ENCODE measurements at places on chromosomes 2 and 18.
A peak's percentile ranks its signal among the peaks of the same experiment; 100 is the strongest.

GRCh38 chr2:192230889-192231453 is 36.2 kb upstream of the TMEFF2 start:
- H3K27me3 ChIP-seq, result no peaks in the 10 kb centered on the region
- no peak for DNase-seq
- no peaks in the 10 kb centered on the region for H3K4me1 ChIP-seq
- H3K36me3 ChIP-seq, result no peaks in the 10 kb centered on the region
- H3K4me3 ChIP-seq, result no peak overlapping the region
- H3K27ac ChIP-seq, result no peak overlapping the region

DNA sequence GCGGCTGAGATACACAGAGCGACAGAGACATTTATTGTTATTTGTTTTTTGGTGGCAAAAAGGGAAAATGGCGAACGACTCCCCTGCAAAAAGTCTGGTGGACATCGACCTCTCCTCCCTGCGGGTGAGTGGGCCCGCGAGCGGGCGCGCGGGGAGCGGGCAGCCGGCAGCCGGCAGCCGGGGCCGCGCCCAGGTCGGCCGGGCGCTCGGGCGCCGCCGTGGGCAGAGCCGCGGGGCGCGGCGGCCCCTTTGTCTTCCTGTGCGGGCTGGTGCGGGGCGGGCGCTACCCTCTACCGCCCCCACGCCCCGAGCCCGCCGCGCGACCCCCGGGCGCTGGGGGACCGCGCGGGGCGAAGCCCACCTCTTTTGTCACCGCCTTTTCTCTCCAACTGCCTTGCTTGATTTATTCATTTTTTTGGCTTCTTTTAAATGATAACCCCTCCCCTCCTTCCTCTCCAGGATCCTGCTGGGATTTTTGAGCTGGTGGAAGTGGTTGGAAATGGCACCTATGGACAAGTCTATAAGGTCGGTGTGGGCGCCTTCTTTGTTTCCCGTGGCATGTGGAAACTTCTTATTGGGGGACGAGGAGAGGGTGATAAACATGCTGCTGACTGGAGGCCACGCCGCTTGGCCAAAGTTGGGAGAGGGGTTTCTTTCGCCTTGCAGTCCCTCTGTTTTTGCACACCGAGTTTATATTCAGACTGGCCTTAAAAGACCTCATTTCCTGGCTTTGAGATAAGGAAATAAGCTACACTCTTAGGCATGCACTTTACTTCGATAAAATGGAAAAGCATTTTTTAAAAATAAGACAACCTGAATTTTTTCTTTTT is 722 bp downstream of the MAP4K4 start:
- H3K27ac ChIP-seq, result peak overlapping the region; percentile 51
- DNase-seq, result no peak
- H3K4me3 ChIP-seq, result peak overlapping the region; percentile 100

GRCh38 chr2:36318547-36318946 is 37.0 kb upstream of the CRIM1 start:
- H3K27ac ChIP-seq, result no peak overlapping the region
- DNase-seq, result no peak
- H3K36me3 ChIP-seq, result no peaks in the 10 kb centered on the region
- no peaks in the 10 kb centered on the region for H3K27me3 ChIP-seq
- H3K4me1 ChIP-seq, result no peaks in the 10 kb centered on the region

- no peaks in the 10 kb centered on the region for H3K27me3 ChIP-seq
- H3K4me1 ChIP-seq, result no peaks in the 10 kb centered on the region
- no peak overlapping the region for H3K27ac ChIP-seq
- no peak overlapping the region for H3K4me3 ChIP-seq
These were observed 417.0 kb downstream of the TXNL1 start for GRCh38 chr18:56221195-56222065.

DNA sequence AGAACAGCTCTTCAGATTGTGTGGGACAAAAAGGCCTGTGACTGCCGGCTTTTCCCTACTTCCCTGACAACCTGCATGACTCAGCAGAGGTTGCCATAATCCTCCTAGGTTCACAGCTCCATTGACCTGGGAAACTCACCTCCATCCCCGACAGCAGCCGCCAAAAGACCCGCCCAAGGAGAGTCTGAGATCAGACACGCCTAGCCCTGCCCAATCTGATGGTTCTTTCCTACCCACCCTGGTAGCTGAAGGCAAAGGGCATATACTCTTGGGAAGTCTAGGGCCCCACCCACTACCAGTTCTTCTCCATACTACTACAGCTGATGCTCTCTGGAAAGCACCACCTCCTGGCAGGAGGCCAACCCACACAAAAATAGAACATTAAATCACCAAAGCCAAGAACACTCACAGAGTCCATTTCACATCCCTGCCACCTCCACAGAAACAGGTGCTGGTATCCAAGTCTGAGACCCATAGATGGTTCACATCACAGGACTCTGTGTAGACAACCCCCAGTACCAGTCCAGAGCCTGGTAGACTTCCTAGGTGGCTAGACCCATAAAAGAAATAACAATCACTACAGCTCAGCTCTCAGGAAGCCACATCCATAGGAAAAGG is 140.6 kb downstream of the NETO1 start:
- DNase-seq, result no peak
- H3K4me1 ChIP-seq, result no peaks in the 10 kb centered on the region
- no peaks in the 10 kb centered on the region for H3K36me3 ChIP-seq
- H3K4me3 ChIP-seq, result no peak overlapping the region

DNA sequence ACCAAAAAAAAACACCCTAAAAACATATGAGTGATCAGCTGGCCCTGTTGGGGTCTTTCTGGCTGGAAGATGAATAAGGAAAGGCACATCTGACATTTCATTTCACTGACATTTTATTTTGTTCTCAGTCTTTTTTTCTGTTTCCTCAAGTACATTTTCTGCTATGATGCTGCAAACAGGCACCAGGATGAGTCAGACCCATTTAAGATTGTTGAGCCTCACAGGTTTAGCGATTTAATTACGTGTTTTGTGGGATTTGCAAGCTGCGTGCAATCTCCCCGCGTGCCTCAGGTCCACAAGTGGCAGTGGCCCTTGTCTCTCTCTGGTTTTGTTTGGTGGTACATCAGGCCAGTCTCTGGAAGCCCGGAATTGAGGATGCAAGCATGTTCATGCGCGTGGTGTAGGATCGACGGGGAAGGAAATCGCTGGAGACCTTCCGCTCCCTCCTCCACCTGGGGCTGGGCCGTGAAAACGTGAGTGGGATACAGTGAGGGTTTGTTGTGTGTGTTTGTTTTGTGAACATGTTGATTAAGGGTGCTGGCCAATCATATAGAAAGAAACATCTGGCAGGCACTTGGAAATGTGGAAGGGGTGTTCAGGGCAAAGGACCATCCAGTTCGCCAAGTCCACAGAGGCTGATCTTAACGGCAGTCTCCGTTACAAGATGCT is 120.2 kb upstream of the ZNF516 start:
- no peak overlapping the region for H3K27ac ChIP-seq
- H3K4me1 ChIP-seq, result peaks cover 18% of the 10 kb centered on the region
- no peak for DNase-seq
- H3K36me3 ChIP-seq, result no peaks in the 10 kb centered on the region
- no peak overlapping the region for H3K4me3 ChIP-seq

DNA sequence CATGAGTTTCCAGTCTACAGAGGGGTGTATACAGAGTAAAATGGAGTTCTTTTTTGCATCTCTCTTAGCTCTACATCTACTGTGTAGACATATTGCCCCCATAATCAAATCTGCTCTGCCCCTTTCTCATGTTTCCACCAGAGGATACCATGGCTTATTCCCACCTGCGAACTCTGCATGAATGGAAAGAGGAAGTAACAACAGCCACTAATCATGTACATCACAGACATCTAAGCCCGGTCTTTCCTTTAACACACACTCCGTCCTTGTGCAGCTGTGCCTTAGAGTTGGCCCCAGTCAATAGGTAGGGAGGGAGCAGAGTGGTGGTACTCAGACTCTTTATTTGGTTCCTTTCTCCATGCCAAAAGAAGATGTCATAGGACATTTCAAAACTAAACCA is 147.3 kb upstream of the NRP2 start:
- no peak overlapping the region for H3K27ac ChIP-seq
- no peaks in the 10 kb centered on the region for H3K36me3 ChIP-seq
- H3K27me3 ChIP-seq, result no peaks in the 10 kb centered on the region
- no peak overlapping the region for H3K4me3 ChIP-seq

GRCh38 chr2:222698276-222698675 is 26.8 kb downstream of the MOGAT1 start:
- H3K36me3 ChIP-seq, result no peaks in the 10 kb centered on the region
- no peak for DNase-seq
- H3K27ac ChIP-seq, result no peak overlapping the region

DNA sequence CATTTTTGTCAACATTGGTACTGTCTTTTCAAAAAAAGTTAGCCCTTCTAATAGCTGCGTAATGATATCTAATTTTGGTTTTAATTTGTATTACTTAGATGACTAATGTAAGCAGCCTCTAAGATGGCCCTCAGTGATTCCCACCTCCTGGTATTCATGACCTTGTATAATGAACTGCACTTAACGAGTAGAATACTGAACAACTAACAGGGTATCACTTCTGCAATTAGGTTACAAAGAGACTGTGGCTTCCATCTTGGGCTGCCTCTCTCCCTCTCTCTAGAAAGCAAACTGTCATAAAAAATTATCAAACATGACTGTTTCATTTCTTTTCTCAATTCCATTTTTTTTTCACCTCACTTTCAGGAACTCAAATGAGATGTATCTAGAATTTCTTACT is 120.9 kb downstream of the RNF152 start:
- no peaks in the 10 kb centered on the region for H3K27me3 ChIP-seq
- H3K4me3 ChIP-seq, result no peak overlapping the region
- DNase-seq, result no peak
- H3K27ac ChIP-seq, result no peak overlapping the region
- H3K4me1 ChIP-seq, result no peaks in the 10 kb centered on the region
- H3K36me3 ChIP-seq, result no peaks in the 10 kb centered on the region

- H3K36me3 ChIP-seq, result no peaks in the 10 kb centered on the region
- H3K4me1 ChIP-seq, result peaks cover 9% of the 10 kb centered on the region
- no peak for DNase-seq
- no peak overlapping the region for H3K4me3 ChIP-seq
- H3K27me3 ChIP-seq, result no peaks in the 10 kb centered on the region
These were observed 174.6 kb upstream of the PID1 start for GRCh38 chr2:229445501-229446211.

DNA sequence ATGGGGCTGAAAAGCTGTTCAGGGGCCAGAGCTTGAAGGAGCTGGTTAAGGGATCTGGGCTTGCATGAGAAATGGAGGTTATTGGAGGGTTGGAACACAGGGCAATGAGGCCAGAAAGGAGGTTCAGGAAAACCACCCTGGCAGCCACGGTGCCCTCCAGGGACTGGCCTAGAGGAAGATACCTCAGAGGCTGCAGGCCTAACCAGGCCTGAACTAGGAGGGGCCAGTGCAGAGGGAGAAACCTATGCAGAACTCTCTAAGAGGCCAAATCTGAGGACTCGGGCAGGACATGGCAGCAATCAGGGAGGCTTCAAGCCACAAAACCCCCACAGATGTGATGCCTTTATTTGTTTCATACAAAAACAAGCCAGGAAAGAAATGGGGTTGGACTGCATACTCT is 66.8 kb downstream of the BIN1 start:
- H3K4me3 ChIP-seq, result no peak overlapping the region
- DNase-seq, result no peak
- H3K27ac ChIP-seq, result no peak overlapping the region

DNA sequence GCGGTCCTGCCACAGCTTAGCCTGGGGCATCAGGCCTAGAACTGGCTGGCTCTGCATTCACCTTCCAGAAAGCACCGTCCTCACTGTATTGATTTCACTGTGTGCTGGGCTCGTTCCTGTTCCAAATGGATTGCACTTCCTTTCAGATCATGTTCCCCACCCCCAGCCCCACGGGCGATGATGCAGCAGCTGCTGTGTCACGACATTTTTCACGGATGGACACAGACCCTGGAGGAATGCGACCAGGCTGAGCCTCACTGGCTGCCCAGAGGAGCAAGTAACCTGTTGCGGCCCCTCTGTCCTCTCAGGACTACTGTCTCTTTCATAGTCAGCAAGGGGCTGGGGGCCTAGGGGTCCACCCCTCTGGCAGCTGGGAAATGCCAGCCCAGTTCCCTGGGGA is 50.3 kb downstream of the CAPN13 start:
- no peak overlapping the region for H3K27ac ChIP-seq
- H3K36me3 ChIP-seq, result no peaks in the 10 kb centered on the region
- no peaks in the 10 kb centered on the region for H3K4me1 ChIP-seq
- no peak for DNase-seq
- H3K4me3 ChIP-seq, result no peak overlapping the region

- peaks cover 9% of the 10 kb centered on the region for H3K36me3 ChIP-seq
- peaks cover 50% of the 10 kb centered on the region for H3K4me1 ChIP-seq
- DNase-seq, result no peak
- no peak overlapping the region for H3K27ac ChIP-seq
- peak overlapping the region; percentile 67 for H3K4me3 ChIP-seq
These were observed 23.2 kb downstream of the FAM124B start for GRCh38 chr2:224378701-224379097.

DNA sequence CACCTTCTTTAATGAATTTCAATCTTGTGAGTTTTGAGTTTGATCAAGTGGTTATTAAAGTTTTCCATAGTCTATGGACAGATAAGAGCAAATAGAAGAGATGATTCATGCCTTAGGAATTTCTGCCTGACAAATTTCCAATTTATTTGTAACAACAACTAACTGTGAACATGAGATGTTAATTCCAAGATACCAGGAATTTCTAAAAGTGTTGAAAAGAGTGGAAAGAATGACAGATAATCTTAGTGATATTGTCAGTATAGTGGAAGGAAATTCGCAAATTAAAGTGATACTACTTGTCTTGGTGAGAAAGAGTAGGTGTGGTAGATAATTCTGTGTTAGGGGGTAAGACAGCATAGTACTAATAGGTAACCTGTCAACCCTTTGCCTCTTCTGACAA is 82.4 kb downstream of the AGPS start:
- DNase-seq, result no peak
- H3K27ac ChIP-seq, result no peak overlapping the region
- no peak overlapping the region for H3K4me3 ChIP-seq
- H3K36me3 ChIP-seq, result peaks cover 29% of the 10 kb centered on the region
- H3K4me1 ChIP-seq, result no peaks in the 10 kb centered on the region

DNA sequence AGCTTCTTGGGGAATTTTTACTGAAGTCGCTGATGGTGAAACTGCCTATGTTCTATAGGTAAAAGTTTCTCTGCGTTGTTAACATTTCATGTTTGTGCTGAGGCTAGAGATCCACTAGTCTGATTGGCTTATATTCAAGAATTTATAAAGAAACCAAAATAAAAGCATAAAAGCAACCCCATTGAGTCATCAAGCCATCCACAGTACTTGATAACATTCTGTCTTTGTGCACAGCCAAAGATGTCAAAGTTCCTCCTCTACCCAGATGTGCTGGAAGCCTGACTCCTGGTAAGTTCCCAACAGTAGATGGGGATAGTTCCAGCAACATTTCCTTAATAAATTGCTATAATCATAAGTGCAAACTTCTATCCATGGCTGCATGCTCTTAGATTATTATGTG is 107.8 kb downstream of the TANC1 start:
- H3K27me3 ChIP-seq, result no peaks in the 10 kb centered on the region
- no peak overlapping the region for H3K4me3 ChIP-seq
- H3K4me1 ChIP-seq, result no peaks in the 10 kb centered on the region
- no peak for DNase-seq
- no peak overlapping the region for H3K27ac ChIP-seq
- H3K36me3 ChIP-seq, result no peaks in the 10 kb centered on the region

GRCh38 chr2:33085646-33086045 is 138.9 kb downstream of the LTBP1 start:
- no peak for DNase-seq
- H3K27ac ChIP-seq, result no peak overlapping the region
- no peaks in the 10 kb centered on the region for H3K36me3 ChIP-seq
- peaks cover 8% of the 10 kb centered on the region for H3K4me1 ChIP-seq
- H3K27me3 ChIP-seq, result no peaks in the 10 kb centered on the region
